Activated CD8-positive, alpha-beta T cell treated with anti-CD3 and anti-CD28 coated beads, Interleukin-2, amount 10 ng/mL, durations not matched to agents 7 days and 5 days (primary cell): ENCODE measurements at places on chromosomes 13 and 19. TPM values are rescaled to one million over a fixed set of nuclear protein-coding genes. Genes with fewer than 3 reads are reported as not detected.
A peak's percentile ranks its signal among the peaks of the same experiment; 100 is the strongest.

The FLT1 gene
- 0.95 TPM for total RNA-seq

The NFIX gene
- total RNA-seq, result 1.4 TPM

The ACP7 gene
- not detected for total RNA-seq

The YJEFN3 gene
- total RNA-seq, result 10.6 TPM

The EDNRB gene
- total RNA-seq, result not detected

The MOB3A gene
- 235 TPM for total RNA-seq

The TPTE2 gene
- not detected for total RNA-seq

The COL4A1 gene
- total RNA-seq, result not detected

DNA sequence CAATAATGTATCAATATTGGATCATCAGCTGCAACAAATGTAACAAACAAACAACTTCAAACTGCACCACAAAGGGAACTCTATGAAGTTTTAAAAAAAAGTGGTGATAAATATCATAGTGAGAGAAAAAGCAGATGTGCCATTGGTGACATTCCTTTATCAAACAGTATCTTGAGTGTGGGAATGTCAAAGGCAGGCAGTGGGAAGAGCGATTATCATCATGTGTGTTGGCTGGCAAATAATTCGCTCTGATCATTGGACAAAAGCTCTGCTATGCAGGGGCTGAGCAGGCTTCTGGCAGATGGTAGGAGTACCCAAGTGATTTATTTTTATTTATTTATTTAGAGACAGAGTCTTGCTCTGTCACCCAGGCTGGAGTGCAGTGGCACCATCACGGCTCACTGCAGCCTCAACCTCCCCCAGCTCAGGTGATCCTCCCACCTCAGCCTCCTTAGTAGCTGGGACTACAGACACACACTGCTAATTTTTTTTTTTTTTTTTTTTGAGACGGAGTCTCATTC is 55.9 kb upstream of the RANBP3 start:
- no peak for DNase-seq

DNA sequence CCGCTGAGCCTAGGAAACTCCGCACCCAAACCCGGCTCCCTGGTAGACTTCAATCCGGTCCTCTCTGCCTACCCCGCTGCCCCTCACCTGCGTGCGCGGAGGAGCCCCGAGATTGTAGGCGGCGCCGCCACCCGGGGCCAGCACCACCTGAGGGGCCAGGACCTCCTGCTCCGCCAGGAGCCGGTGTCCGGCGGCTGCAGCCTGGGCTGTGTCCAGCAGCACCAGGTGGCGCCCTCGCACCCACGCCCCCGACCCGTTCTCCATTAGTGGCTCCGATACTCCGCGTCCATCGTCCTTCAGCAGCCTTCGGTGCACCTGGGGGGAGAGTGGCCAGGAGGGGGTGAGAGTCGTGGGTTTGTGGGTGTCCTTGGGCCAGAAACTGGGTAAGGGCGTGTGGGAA is 18.5 kb downstream of the MAN2B1 start:
- no peak for DNase-seq

DNA sequence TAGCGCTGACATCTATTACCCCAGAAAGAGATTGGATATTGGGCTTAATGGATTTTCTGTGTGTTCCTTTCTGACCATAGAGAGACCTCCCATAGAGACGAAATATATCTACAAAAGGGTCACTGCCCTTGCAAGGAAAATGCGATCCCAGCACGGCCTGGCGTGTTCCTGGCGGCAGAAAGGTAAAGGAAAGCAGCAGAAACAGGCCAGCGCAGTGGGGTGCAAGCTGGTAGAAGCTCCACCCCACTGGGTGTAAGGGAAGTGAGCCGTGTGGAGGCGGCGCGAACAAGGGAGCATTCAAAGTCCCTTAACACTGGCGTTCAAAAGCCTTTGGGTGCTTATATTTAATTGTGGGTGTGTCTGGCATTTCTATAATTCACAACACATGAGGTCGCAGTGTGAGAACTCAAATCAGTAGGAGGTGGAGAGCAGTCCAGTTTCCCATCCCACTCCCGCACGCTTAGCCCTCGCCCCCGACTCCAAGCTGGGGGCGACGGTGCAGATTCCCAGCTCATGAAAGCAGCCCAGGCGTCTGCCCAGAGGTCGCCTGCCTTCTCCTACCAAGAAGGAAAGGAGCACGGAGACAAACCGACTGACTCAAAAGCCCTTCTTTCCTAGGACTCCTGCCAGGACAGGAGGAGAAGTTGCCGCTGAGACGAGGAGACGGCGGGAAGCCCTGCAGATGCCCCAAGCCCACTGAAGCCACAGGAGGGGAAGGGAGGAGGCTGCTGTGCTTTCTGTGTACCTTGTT is 478.4 kb downstream of the FOXO1 start:
- peak; percentile 82 for DNase-seq

GRCh38 chr13:34862716-34863115 is 79.4 kb upstream of the NBEA start:
- DNase-seq, result no peak

DNA sequence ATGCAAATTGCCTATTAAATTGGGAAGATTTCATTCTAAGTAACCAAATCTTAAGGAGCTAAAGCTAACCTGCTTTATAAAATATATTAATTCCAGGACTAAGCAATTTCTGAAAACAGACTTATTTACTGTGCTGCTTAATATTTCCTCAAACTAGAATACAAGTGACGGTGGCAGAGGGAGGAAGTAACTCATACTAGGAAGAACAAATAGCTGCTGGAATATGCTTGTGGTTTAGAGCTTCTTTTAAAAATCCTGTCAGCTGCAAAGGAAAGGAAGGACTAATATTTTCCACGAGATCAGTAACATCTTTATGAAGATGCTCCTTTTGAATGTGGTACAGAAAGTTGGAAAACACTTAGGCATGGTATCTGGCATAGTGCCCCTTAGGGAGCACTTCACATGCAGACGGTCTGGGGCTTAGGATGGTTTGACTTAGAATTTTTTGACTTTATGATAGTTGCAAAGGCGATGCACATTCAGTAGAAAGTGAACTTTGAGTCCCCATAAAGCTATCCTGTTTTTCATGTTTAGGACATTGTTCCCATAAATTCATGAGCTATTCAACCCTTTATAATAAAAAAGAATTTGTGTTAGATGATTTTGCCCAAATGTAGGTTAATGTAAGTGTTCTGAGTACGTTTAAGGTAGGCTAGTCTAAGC is 3.4 kb upstream of the HNRNPA1L2 start:
- DNase-seq, result no peak

GRCh38 chr13:50400035-50400726 is 384.9 kb downstream of the KCNRG start:
- DNase-seq, result no peak

- peak; percentile 77 for DNase-seq
These were observed 74.9 kb upstream of the WASF3 start for GRCh38 chr13:26482451-26483197.

DNA sequence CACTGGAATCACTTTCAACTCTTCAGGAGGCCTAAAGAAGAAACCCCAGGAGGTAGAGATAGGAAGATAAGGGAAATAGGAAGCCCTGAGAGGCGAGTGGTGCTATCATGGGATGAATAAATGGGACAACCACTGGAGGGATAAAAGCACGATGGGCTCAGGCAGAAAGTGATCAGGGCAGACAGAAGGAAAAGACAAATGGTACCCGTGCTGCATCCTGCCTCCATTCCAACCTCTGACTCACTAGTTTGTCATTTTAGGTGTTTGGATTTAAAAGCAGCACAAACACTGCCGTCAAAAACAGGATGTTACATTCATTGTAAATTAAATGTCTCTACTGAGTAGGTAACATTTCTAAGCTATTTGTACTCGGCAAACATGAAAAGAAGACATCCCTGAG is 314.3 kb upstream of the HTR2A start:
- DNase-seq, result no peak

DNA sequence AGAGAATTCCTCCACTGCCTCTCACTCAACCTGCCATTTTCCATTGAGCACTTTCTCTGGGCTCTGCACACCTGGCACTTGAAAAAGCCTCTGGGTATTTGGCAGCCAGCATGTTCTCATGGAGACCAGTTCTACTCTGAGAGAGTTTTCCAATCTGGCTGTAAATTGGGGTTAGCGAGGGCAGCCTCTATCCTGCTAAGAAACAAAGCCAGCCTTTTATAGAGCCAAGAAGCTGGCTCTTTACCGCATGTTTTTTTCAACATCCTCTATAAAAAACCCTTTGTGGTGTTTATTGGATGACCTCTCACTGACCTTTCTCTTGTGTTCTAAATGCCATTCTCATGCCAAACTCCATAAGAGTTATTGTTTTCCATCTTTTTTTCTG is 52.6 kb upstream of the RCBTB2 start:
- peak; percentile 13 for DNase-seq

- DNase-seq, result no peak
These were observed 12.6 kb upstream of the ERICH6B start for GRCh38 chr13:45628094-45628493.

- DNase-seq, result no peak
These were observed 145.1 kb downstream of the TSHZ3 start for GRCh38 chr19:31204115-31204514.

DNA sequence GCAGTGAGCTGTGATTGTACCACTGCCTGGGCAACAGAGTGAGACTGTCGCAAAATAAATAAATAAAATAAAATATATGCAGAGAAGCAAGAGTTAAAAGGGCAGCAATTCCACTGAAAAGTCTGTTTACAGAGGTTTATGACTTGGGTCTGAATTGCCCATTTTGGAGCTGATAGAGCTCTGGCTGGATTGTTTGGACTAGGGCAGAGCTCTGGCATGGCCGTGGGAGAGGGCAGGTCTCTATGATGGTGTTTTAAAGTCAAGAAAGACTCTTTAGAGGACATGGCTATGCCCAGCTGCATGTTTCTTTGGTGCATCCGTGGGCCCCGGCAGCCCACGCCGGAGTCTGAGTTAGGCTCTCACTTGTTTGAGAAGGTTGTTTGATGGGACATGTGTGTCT is 64.6 kb upstream of the C1QTNF9 start:
- no peak for DNase-seq

DNA sequence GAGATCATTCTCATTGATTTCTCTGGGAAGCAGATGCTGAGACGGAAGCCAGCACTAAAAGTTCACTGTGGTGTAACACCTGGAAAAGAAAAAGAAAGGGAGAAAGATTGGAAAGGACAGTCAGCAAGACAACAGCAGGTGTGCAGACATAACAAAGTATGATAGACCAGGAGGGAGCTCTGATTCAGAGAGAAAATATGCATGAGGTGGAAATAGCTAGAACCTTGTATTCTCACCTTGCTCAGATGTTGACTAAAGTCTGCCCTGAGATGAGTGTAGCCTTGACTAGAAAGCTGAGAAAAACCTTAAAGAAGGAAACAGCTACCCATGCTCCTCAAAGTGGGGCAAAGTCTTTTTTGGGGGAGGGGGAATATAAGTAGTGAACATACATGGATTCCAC is 1711.8 kb downstream of the EFNB2 start:
- no peak for DNase-seq

- DNase-seq, result no peak
These were observed 14.5 kb downstream of the IPO5 start for GRCh38 chr13:97967948-97968347.

GRCh38 chr19:13171146-13171545 is 20.9 kb downstream of the IER2 start:
- DNase-seq, result no peak

DNA sequence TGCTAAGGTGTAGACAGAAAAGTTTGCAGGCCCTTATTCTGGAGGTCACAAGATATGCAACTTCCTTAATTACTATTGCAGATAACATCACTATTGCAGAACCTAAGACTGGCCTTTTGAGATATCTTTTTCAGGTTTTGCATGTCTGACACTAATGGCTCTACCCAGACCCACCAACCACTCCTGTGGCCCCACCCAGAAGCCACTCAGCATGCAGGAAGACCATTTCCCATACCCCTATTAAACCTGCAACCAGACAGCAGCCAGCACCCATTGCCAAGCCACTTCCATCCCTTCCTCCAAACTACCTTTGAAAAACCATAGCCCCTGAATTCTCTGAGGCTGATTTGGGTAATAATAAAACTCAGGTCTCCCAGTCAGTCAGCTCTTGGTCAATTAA is 297.6 kb downstream of the SLITRK6 start:
- no peak for DNase-seq
